ENCODE measurements at places on chromosomes 12 and 14. TPM values are rescaled to one million over a fixed set of nuclear protein-coding genes. Genes with fewer than 3 reads are reported as not detected.

- DNase-seq: no peak
- H3K4me3 ChIP-seq: peak overlapping the region; percentile 56
- no peaks in the 10 kb centered on the region for H3K27me3 ChIP-seq
- peaks cover 5% of the 10 kb centered on the region for H3K4me1 ChIP-seq
Observed at GRCh38 chr12:2958432-2959191, 585 bp upstream of the TEAD4 start.

GRCh38 chr12:74241341-74241740, 296.3 kb upstream of the ATXN7L3B start:
- H3K27me3 ChIP-seq: no peaks in the 10 kb centered on the region
- DNase-seq: no peak
- no peak overlapping the region for H3K27ac ChIP-seq
- H3K4me1 ChIP-seq: no peaks in the 10 kb centered on the region

- no peak overlapping the region for H3K27ac ChIP-seq
- no peaks in the 10 kb centered on the region for H3K36me3 ChIP-seq
- DNase-seq: no peak
- H3K4me1 ChIP-seq: no peaks in the 10 kb centered on the region
- H3K4me3 ChIP-seq: no peak overlapping the region
Observed at GRCh38 chr12:126451809-126452208, 1386.6 kb downstream of the AACS start.

DNA sequence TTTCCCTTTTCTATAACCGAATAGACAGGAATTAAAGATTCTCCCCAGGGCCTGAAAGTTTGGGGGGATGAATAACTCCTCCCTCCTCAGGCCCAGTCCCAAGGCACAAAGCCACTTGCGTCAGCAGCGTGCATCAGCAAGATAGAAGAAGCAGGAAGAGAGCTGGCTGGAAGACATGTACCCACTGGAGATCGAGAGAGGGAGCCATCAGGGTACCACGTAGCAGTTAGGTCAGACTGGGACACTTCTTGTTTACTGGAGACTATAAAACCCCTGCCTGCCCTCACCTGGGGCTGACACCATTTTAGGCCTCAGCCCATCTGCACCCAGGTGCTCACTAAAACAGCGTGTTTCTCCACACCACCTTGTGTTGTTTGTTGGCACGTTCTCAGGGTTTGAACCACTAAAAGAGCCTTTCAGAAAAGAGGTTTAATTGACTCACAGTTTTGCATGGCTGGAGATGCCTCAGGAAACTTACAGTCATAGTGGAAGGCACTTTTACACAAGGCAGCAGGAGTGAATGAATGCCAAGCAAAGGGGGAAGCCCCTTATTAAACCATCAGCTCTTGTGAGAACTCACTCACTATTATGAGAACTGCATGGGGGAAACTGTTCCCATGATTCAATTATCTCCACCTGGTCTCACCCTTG, 93.2 kb downstream of the TMTC3 start:
- no peak for DNase-seq
- H3K27me3 ChIP-seq: no peaks in the 10 kb centered on the region
- H3K4me3 ChIP-seq: no peak overlapping the region
- H3K27ac ChIP-seq: no peak overlapping the region

DNA sequence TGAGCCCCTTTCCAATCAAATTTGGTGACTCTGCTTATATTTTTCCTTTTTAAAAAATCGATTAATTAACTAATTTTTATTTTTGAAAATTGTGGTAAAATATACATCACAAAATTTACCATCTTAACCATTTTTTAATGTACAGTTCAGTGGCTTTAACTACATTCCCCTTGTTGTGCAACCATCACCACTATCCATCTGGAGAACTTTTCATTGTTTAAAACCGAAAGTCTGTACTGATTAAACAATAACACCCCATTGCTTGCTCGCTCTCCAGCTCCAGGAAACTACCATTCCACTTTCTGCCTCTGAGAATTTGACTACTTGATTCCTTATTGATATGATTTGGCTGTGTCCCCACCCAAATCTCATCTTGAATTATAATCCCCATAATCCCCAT, 283.4 kb downstream of the C12orf75 start:
- no peaks in the 10 kb centered on the region for H3K27me3 ChIP-seq
- H3K4me3 ChIP-seq: no peak overlapping the region
- H3K36me3 ChIP-seq: no peaks in the 10 kb centered on the region

The PRR4 gene
- total RNA-seq: 10.0 TPM

The LALBA gene
- total RNA-seq: not detected

The GPR84 gene
- 0.44 TPM for total RNA-seq

DNA sequence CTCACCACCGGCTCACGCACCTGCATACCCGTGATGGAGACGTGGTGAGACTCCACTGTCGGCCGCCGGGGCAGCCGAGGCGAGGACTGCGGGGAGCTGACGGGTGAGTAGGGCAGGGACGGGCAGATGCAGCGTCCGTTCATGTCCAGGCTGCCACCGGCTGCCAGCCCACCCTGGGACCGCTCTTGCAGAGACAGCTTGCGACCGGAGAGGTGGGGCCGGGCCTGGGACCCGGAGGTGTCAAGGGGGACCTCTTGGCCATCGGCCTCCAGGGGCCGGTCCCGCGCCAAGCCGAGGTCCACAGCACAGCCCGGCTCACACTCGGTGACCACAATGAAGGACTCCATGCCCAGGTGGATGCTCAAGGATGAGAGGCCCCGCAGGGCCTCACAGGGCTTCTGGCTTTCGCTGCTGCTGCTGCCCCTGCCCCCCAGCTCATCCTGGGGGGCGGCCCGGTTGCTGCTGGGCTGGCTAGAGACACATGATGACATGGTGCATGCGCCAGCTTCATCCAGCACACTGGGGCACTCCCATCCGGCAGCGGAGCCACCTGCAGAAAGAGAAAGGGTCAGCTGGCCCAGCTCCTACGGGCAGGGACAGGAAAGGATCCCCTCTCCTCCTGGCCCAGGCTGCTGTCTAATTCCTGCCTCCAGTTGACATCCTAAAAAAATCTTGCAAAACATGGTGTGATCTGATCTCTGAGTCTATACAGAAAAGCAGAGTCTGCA, 22.3 kb downstream of the CAMKK2 start:
- DNase-seq: no peak
- no peak overlapping the region for H3K4me3 ChIP-seq

The PITPNM2 gene
- 2.4 TPM for total RNA-seq

DNA sequence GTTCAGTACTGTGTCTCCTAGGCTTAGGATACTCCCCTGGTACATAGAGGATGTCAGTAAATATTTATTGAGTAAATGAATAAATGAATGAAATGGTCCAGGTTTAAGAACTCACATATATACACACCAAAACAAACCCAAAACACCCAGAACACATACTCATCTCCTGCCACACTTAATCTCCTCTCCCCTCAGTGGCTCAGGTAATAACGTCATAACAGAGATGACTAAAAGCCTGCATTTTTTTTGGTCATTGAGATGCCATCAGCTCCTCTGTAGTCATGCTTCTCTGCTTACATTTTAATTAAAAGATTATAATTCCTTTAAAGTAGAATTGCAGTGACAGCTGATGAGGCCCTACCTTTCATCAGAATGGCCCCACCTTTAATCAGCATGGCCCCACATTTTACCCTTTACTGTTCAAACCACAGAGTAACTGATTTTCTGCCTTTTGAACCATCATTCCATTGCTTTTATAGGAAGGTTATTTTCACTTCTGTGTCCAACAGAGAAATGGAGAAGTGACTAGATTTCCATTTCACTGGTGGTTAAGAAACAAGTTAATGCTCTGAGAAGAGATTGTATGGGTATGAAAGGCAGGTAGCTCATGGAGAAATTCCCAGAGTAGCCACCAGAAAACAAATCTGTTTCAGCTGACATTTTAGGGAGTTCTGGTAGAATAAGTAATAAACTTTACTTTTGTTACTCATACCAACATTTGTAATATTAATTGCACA, 193.4 kb upstream of the ATP2B1 start:
- no peaks in the 10 kb centered on the region for H3K4me1 ChIP-seq
- no peak for DNase-seq
- H3K27me3 ChIP-seq: no peaks in the 10 kb centered on the region

DNA sequence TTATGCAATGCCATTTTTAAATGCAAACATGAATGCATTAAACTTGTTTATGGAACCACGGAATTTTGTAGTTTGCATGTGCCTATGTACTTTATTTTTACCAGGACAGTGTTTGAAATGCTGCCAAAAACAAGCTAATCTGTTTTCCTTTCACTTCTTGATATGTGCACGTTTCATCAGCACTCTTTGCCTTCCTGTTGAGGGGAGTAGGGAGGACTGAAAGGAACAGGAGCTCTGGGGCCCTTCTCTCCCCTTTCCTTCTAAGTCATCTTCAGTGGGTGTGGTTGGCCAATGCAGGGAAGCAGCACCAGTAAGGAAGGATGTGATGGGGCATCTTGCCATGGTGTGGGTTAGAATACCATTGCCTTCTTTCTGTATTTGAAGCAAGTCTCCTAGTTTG, 12.1 kb upstream of the PPP4R4 start:
- H3K4me3 ChIP-seq: no peak overlapping the region
- no peaks in the 10 kb centered on the region for H3K36me3 ChIP-seq
- no peak overlapping the region for H3K27ac ChIP-seq
- no peaks in the 10 kb centered on the region for H3K4me1 ChIP-seq
- no peak for DNase-seq

DNA sequence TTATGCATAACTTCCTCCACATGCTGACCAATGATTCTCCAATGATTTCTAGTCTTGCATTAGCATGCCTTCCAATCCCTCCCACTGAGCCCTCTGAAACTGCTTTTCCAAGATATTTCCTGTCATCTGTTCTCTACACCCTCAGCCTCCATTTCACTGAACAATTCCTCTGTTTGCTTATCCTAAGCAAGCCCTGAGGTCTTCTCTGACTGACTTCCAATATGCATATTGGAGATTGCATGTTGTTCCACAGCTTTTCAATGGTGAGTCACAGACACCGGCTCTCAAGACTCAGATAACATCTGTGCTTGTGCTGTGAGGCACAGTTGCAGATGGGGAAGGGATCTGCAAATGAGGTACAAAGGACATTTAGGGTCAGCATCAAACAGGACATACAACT, 141.0 kb downstream of the SLC16A7 start:
- no peak for DNase-seq
- no peaks in the 10 kb centered on the region for H3K36me3 ChIP-seq
- H3K27ac ChIP-seq: no peak overlapping the region
- no peaks in the 10 kb centered on the region for H3K4me1 ChIP-seq
- H3K27me3 ChIP-seq: no peaks in the 10 kb centered on the region
- no peak overlapping the region for H3K4me3 ChIP-seq

The DPF3 gene
- 2.8 TPM for total RNA-seq

GRCh38 chr14:19974844-19975243, 547 bp upstream of the OR4K15 start:
- H3K27ac ChIP-seq: no peak overlapping the region
- H3K27me3 ChIP-seq: no peaks in the 10 kb centered on the region
- no peaks in the 10 kb centered on the region for H3K4me1 ChIP-seq
- no peak overlapping the region for H3K4me3 ChIP-seq
- no peak for DNase-seq

GRCh38 chr12:48016373-48017020, 12.2 kb upstream of the COL2A1 start:
- no peak for DNase-seq
- no peak overlapping the region for H3K27ac ChIP-seq
- no peaks in the 10 kb centered on the region for H3K36me3 ChIP-seq
- H3K4me3 ChIP-seq: no peak overlapping the region
- no peaks in the 10 kb centered on the region for H3K4me1 ChIP-seq
- H3K27me3 ChIP-seq: no peaks in the 10 kb centered on the region

Measured in breast epithelium (tissue), 4 donors.